ENCODE measurements at places on chromosomes 1 and 21.
A peak's percentile ranks its signal among the peaks of the same experiment; 100 is the strongest.

GRCh38 chr1:115133440-115133839 lies 44.1 kb upstream of the TSPAN2 start:
- no peak for DNase-seq

DNA sequence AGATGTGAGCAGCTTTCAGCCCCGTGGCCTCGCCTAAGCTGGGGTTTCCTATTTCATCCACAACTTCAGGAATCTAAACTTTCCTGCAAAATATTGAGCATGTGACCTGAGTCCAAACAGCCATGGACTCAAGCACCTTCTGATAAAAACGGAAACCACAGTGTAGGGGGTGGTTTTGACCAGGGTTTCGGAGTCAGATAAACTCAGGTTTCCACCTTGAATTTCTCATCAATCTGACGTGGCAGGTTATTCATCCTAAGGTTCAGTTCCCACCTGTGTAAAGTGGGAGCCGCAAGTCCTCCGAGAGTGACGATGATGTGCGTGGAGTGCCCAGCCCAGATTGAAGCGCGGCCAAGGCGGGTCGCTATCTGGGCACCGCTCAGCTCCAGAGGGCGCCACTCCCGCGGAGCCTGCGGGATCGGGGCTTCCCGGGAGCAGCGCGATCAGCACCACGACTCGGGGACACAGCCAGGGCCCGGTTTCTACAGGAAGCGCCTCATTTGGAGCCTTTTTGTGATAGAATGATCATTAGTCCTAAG lies 871 bp upstream of the ETS2 start:
- peak; percentile 65 for DNase-seq

- DNase-seq: no peak
Observed at GRCh38 chr1:234089396-234089795, 184.9 kb downstream of the SLC35F3 start.

DNA sequence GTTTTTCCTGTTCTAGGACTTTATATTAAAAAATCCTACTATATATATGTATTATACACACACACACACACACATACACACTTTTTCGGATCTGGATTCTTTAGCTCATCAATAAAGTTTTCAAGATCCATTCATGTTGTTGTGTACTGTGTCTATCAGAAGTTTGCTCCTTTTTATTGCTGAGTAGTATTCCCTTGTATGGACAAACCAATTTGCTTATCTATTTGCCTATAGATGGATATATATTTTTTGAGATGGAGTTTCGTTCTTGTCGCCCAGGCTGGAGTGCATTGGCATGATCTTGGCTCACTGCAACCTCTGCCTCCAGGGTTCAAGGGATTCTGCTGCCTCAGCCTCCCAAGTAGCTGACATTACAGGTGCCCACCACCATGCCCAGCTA lies 20.3 kb upstream of the LIN9 start:
- DNase-seq: no peak

GRCh38 chr1:114462341-114462740 lies 48.7 kb downstream of the TRIM33 start:
- DNase-seq: no peak

DNA sequence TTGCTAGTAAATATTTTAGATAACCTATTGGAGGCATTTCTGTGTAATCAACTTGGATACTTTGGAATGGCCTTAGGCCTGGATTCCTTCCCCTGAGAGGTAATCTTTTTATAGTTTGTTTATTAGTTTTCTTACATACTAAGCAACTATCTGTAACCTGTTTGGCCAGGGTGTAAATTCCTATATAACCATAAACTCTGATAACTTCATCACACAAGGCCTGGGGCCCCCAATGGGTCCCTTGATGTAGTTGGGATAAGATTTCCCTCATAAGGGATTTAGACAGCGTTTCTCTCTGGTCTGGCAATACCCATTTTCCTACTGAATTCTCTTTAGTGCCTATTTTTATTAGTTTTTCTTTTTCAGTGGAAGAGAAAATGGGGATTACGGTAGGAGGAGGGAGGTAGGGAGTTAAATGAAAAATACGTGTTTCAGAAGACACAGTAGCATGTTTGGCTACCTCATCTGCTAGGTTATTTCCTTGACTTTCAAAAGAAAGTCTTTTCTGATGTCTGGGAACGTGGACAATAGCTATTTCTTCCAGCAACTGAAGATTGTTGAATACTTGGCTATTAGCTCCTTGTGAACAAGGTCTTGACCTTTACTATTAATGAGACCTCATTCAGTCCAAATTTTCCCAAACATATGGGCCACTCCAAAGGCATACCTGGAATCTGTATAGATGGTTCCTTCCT lies 7.4 kb upstream of the AADACL3 start:
- no peak for DNase-seq

- no peak for DNase-seq
Observed at GRCh38 chr1:98797506-98797905, 136.0 kb downstream of the SNX7 start.

- no peak for DNase-seq
Observed at GRCh38 chr1:71357708-71358107, 276.9 kb upstream of the ZRANB2 start.

DNA sequence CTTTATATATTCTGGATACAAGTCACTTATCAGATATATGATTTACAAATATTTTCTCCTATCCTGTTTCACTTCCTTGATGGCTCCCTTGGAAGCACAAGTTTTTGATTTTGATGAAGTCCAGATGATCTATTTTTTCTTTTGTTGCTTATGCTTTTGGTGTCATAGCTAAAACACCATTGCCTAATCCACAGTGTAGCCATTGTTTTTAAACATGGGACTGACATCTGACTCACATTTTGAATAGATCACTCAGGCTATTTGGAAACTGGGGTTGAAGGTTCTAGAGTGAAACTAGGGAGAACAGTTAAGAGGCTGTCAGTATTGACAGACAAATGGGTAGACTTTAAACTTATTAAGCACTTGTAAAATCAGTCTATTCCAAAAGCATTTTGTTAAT lies 16.6 kb downstream of the AK4 start:
- no peak for DNase-seq

DNA sequence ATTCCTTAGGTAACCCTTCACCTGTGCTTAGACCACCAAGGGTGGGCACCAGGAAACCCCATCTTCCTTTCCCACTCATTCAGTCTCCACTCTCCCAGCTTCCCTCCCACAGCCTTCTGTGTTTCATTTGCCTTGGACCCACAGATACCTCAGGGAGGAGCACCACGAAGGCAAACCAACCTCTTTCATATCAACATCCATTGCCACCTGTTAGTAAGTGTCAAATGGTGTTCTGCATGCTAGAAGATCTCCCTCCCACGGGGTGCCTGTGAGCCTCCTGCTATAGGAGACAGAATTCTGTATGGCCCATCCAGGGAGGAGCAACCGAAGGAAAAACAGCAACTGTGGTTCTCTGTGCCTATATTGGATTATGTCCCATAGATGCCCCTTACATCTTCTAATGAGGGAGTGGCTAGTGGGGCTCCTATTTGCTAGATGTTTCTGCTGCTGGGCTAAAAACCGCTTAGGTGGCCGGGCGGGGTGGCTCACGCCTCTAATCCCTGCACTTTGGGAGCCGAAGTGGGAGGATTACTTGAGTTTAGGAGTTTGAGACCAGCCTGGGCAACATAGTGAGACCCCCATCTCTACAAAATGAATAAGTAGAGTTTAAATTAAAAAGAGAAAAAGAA lies 25.6 kb upstream of the SCCPDH start:
- no peak for DNase-seq

DNA sequence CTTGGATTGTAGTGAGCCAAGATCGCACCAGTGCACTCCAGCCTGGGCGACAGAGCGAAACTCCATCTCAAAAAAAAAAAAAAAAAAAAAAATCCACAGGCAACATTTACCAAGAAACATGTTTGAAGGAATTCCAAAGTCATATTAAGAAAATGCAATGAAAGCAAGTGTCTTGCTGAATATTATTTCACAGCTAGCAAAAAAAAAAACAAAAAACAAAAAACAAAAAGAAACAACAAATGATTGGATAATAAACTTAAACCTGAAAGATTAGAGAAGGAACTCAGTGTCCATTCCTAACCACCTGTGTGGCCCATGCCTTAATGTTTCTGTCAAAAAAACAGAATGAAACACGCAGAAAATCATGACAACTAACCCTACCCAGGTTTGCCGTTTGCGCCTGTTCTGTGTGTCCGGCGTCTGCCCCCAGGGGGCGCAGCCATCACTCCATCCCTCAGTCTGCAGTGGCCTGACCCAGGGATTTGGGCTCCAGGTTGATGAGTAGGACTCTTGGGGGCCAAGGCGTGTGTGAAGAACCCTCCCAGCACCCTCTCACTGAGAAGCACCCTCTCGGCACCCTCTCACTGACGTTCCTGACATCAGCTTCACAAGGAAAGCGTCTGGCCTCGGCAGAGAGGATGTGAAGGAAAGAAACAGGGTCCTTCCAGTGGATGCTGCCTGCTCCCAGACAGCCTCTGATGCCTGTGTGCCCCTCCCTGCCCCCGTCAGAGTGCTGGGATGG lies 19.2 kb upstream of the PTTG1IP start:
- DNase-seq: peak; percentile 36

DNA sequence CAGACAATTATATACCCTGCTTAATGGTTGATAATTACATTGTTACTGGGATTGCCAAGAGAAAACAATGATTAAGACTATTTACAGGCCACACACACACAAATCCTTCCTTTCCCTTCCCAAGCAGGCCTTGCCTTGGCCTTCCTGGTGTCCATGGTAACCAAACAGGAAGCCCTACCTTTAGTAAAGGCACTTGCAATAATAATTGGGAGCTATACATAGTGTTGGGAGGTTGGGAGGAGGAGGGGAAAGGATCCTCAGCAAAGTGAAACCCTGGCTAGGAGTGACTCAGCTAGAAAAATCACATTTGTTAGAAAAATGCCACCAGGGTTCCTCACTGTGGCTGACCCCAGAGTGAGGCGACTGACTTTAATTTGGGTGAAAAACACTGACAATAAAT lies 122.3 kb upstream of the ADAR start:
- DNase-seq: peak; percentile 46

DNA sequence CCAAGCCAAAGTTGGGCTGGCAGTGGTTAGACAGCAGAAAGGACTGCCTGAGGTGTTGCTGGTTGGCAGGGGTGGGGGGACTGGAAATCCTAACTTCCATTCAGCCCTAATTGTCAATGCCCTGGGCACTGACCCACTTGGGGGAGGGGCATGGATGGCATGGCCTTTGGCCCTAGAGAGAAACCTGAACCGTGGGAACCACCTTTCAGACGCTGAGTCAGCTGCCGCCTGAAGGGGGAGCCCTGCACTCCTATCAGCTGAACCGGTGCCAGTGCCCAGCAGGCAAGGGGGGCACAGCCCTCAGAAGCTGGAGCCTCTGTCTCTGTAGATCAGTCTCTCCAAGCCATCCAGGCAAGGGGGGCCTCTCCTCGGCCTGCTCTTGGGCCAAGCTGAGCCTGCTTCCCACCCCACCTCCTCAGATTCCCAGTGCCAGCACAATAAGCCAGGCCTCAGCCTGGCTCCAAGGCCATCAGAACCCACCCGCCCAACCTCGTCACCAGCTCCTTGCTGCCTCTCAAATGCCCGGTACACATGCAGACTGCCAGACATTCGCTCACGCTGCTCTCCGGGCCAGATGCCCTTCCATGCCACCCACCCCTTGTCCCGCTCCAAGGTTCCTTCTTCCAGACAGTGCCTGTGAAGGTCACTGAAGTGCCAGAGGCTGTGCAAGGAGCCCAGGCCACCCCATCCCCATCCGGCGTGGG lies 11.6 kb downstream of the TINAGL1 start:
- peak; percentile 85 for DNase-seq

DNA sequence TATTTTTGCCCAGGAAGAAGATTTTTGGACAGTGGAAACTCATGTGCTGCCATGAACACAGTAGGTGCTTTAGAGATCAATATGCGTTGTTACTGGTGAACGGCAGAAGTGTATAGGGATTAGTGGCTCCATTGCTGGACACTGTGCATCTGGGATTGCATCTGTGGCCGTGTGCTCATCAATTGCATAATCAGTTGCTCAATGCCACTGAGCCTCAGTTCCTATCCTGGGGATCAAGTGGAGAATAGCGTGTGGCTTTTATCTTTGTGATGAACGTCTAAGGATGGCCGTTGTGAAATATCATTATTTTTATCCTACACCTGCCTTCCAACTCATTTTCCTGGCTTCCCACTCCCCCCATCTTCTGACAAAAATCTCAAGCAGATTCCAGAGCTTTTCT lies 5.4 kb downstream of the TNN start:
- no peak for DNase-seq

- DNase-seq: no peak
Observed at GRCh38 chr1:188137221-188137620, 1308.5 kb downstream of the PLA2G4A start.

GRCh38 chr1:232278925-232279324 lies 351.0 kb downstream of the SIPA1L2 start:
- no peak for DNase-seq

GRCh38 chr21:45499970-45500577 lies 42.2 kb downstream of the SLC19A1 start:
- DNase-seq: no peak

DNA sequence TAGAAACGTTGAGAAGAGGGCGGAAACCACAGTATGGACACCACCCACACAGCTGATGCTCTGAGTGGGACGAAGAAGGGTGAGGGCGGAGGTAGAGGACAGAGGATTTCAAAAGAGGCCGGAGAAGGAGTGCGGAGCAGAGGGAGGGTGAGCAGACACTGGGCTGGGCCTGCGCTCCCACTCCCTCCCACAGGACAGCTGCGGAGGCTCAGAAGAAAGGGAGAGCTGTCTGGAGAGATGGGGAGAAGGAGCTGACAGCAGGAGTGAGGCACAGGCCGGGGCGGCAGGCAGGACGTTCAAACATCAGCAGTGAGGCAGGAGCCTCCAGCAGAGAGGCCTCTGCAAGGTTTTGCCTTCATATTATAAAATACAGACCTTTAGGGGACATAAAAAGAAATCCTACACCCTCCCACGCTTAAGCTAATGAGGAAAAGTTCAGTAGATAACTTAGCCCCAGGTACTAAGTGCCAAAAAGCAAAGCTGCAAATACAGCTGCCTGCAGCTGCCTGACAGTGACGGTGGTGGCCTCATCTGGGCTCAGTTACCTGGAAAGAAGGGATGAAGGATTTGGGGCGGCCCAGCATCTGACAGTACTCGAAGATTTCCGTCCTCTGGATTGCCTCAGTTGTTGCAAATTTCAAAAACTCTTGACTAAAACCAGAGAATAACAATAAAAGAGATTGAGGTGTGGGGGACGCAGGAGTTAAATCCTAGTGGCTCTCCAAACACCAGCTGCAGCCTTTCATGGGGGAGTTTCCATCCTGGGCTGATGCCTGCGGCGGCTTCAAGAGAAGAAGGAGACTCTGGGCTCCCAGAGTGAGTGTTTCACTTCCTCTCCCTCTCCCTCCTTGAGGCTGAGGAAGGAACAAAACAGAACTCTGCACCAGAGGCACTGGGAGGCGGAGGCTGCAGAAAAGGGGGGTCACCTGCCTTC lies 25.6 kb downstream of the SEC16B start:
- no peak for DNase-seq
